ENCODE measurements at places on chromosomes 7 and 10.
A peak's percentile ranks its signal among the peaks of the same experiment; 100 is the strongest.

DNA sequence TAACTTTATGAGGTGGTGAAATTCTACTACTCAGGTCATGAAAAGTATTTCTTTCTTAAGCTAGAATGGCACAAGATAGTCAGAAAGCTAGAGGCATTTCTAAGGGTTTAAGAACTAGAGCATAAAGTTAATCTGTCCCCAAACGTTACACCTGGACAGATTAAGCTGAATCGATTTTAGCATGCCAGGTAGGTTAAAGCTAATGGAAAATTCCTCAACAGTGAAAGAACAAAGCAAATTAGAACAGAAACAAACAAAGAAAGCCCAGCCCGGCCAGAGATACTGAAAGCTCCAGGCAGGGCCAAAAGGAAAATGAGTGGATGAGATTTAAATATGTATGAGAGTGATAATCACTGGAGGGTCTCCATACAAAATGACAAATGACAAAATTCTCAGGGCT, 293.8 kb downstream of the CALN1 start:
- no peak for DNase-seq

- no peak for DNase-seq
Measured at GRCh38 chr10:122121059-122121458, 132.1 kb downstream of the TACC2 start.

DNA sequence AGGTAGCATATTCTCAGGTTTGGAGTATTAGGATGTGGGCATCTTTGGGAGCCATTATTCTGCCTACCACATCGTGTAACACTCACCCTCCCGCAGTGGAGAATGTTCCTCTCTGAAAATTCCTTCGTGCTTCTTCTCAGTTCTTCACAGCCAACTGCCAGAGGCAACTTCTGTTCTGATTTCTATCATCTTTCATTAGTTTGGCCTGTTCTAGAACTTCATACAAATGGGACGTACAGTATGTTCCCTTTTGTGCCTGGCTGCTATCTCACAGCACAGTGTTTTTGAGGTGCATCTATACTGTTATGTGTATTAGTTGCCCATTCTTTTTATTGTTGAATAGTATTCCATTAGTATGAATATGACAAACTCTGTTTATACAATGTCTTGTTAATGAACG, 8.9 kb upstream of the SLC26A3 start:
- DNase-seq, result no peak

- DNase-seq, result peak; percentile 46
Measured at GRCh38 chr10:78991187-78991586, 77.6 kb upstream of the ZMIZ1 start.

DNA sequence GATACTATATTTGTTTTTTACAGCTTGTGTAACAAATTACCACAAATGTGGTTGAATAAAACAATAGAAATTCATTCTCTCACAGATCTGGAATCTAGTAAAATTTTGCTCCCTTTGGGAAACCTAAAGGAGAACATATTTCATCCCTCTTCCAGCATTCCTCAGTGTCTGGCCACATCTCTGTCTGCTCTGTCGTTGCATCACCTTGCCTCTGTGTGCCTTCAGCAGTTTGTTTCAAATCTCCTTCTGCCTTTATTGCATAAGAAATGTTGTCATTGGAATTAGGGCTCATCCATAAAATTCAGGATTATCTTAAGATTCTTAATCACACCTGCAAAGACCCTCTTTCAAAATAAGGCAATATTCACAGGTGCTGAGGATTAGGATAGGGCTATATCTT, 14.5 kb downstream of the OR2A14 start:
- no peak for DNase-seq

GRCh38 chr7:22698767-22699166, 28.2 kb upstream of the IL6 start:
- no peak for DNase-seq

- DNase-seq, result no peak
Measured at GRCh38 chr10:110008518-110009339, 945 bp downstream of the ADD3 start.

DNA sequence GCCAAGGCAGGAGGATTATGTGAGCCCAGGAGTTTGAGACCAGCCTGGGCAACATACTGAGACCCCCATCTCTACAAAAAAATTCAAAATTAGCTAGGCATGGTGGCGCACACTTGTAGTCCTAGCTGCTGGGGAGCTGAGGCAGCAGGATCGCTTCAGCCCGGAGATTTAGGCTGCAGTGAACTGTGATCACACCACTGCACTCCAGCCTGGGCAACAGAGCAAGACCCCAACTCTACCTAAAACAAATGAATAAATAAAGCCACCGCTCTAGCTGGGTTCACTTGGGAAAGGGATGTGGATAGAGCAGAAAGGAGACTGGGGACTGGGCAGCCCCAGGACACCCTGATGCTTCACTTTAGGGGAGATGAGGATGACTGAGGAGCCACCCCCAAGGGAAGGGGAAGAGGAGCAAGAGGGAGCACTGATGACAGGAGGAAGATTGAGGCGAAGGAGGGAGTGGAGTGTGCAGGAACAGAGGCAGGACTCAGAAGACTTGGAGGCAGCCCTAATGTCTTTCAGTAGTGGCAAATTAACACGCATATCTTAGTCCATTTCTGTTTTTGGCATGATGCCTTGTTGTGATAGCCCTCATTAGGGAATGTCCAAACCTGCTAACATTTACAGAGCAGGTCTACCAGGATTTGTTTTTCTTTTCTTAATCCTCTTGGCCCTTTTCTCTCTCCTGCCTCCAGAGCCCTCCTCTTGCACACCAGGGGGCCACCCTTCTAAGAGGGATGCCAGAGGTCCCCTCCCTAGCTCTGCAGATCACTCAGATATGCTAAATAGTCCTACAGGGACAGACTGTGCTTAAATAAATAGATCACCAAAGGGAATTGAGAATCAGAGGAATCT, 88.3 kb downstream of the C10orf105 start:
- no peak for DNase-seq

DNA sequence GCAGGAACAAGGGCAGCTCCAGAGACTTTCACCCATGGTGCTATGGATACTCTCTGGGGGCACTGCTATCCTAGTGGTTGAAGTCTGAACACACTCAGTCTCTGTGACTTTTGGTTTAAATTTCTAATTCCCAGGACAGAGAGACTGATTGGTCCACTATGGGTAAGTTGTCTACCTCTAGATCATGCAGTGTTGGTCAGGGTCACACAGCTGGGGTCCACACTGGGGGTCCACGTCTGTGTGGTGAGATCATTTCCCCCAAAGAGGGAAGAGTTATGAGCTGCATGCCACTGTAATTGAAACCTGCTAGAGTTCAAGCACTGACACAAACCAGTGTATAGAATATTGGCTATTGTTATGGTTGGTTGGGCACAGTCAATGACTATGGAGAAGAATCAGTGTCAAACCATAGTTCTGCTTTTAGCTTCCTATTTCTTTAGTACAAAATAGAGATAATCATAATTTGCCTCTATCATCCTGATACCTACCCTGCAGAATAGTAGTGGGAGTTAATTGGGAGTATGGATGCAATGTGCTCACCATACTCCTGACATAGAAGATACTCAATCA, 101.6 kb downstream of the PRTFDC1 start:
- DNase-seq, result no peak

Data from IMR-90 (cell line).